Spinal cord (tissue), 10 donors: ENCODE measurements at places on chromosomes 3 and 15. TPM values are rescaled to one million over a fixed set of nuclear protein-coding genes. Genes with fewer than 3 reads are reported as not detected.
A peak's percentile ranks its signal among the peaks of the same experiment; 100 is the strongest.

GRCh38 chr3:65927576-65927975, 111.1 kb downstream of the MAGI1 start:
- H3K4me1 ChIP-seq: no peaks in the 10 kb centered on the region
- DNase-seq: no peak
- no peaks in the 10 kb centered on the region for H3K36me3 ChIP-seq
- H3K4me3 ChIP-seq: no peak overlapping the region
- no peaks in the 10 kb centered on the region for H3K27me3 ChIP-seq
- H3K27ac ChIP-seq: no peak overlapping the region

- no peaks in the 10 kb centered on the region for H3K36me3 ChIP-seq
- DNase-seq: peak; percentile 64
- no peaks in the 10 kb centered on the region for H3K27me3 ChIP-seq
- no peak overlapping the region for H3K4me3 ChIP-seq
- H3K27ac ChIP-seq: no peak overlapping the region
- H3K4me1 ChIP-seq: no peaks in the 10 kb centered on the region
Observed at GRCh38 chr3:144502402-144502801, 530.8 kb downstream of the DIPK2A start.

Gene GOLGA8G
- total RNA-seq: not detected

- peaks cover 4% of the 10 kb centered on the region for H3K4me1 ChIP-seq
- H3K36me3 ChIP-seq: no peaks in the 10 kb centered on the region
- no peak overlapping the region for H3K4me3 ChIP-seq
- H3K27ac ChIP-seq: no peak overlapping the region
Observed at GRCh38 chr3:45064512-45065372, 38.6 kb downstream of the CLEC3B start.

Gene LRRC58
- 29.1 TPM for total RNA-seq

Gene PROS1
- 102 TPM for total RNA-seq

Gene ERICH6
- 0.40 TPM for total RNA-seq

- no peaks in the 10 kb centered on the region for H3K4me1 ChIP-seq
- H3K27me3 ChIP-seq: no peaks in the 10 kb centered on the region
- H3K36me3 ChIP-seq: no peaks in the 10 kb centered on the region
- H3K27ac ChIP-seq: no peak overlapping the region
- H3K4me3 ChIP-seq: no peak overlapping the region
Observed at GRCh38 chr3:191158815-191159214, 40.2 kb upstream of the OSTN start.

- no peak overlapping the region for H3K4me3 ChIP-seq
- H3K27ac ChIP-seq: no peak overlapping the region
- H3K27me3 ChIP-seq: no peaks in the 10 kb centered on the region
- no peaks in the 10 kb centered on the region for H3K4me1 ChIP-seq
- DNase-seq: no peak
Observed at GRCh38 chr3:66144568-66145407, 76.0 kb upstream of the SLC25A26 start.

DNA sequence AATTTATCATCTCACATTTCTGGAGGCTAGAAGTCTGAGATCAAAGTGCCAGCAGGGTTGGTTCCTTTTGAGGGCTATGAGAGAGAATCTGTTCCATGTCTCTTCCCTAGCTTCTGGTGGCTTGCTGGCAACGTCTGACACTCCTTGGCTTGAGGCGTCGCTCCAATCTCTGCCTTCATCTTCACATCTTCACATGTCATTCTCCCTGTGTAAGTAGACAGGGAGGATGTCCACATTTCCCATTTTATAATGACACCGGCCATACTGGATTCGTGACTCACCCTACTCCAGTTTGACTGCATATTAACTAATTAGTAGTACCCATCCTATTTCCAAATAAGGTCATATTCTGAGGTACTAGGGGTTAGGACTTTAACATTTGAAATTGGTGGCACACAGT, 17.5 kb upstream of the ARHGAP31 start:
- DNase-seq: no peak
- H3K27ac ChIP-seq: no peak overlapping the region
- no peaks in the 10 kb centered on the region for H3K27me3 ChIP-seq
- H3K36me3 ChIP-seq: no peaks in the 10 kb centered on the region
- no peak overlapping the region for H3K4me3 ChIP-seq

DNA sequence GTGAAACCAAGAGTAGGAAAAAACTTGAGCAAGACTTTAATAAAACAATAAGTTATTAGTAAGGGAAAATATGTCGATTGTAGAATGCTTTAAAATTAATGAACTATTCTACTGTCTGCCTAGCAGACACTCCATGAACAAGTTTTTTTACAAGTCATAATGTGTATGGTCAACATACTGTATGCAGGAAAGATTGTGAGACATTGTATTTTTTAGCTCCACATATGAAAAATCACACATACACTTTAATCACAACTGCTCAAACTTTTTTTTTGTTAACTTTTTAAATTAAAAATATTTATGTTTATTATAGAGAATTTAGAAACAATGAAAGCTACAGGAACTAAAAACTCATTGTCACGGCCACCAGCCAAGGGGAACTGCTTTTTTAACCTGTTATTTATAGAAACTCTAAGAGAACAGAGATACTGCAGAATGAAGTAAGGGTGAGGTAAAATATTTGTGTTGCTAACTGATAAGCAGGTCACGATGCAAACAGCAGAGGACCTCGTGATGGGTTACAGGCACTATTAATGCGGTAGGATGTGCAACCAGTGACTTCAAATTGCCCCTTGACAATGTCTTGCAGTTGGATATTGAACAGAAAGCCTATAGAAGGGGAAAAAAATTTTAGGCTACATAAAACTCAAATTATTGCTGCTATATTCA, 53.0 kb downstream of the THSD4 start:
- no peak for DNase-seq
- no peak overlapping the region for H3K27ac ChIP-seq
- no peaks in the 10 kb centered on the region for H3K4me1 ChIP-seq
- H3K27me3 ChIP-seq: no peaks in the 10 kb centered on the region
- no peaks in the 10 kb centered on the region for H3K36me3 ChIP-seq

DNA sequence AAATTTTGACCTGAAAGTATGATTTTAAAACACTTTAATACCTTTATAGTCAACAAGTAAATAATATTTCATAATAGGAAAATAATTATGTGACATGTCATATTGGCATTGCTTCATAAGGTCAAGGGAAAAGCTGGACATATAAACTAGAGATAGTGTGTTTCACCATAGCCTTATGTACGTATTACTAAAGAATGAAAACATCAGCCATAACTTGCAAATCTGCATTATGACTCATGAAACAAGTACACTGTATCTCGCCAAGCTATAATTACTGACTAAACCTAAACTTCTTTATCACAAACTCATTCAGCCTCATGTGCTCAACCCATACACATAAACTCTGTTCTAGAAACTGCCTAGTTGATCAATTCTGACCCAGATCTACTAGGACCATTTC, 950.1 kb downstream of the FHIT start:
- H3K27ac ChIP-seq: no peak overlapping the region
- no peaks in the 10 kb centered on the region for H3K27me3 ChIP-seq
- no peaks in the 10 kb centered on the region for H3K36me3 ChIP-seq

GRCh38 chr3:137767538-137768360, 3.6 kb downstream of the SOX14 start:
- H3K27ac ChIP-seq: no peak overlapping the region
- peak; percentile 26 for DNase-seq
- peaks cover 70% of the 10 kb centered on the region for H3K4me1 ChIP-seq
- peak overlapping the region; percentile 22 for H3K4me3 ChIP-seq
- no peaks in the 10 kb centered on the region for H3K36me3 ChIP-seq

DNA sequence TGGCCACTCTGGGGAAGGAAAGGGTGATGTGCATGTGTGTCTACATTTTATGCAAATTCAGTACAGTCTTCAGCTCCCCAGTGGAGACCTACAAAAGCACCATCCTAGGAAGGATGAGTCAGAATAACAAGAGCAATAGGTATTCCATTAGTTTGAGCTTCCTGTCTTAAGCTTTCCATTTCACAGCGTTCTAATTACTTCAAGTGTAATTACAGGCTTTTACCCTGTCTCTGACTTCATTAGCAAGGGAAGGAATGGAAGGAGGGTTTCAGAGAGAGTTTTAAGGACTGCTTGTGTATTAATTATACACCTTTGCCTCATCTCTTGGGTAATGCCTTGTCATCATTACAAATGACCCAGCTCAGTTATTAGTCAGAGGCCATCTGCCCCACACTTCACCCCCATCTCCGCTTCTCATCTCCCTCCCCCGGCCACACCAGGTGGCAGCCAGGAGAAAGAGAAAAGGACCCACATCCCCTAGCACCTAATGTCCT, 202.8 kb upstream of the MRPL3 start:
- no peak overlapping the region for H3K27ac ChIP-seq
- H3K36me3 ChIP-seq: no peaks in the 10 kb centered on the region
- H3K27me3 ChIP-seq: no peaks in the 10 kb centered on the region
- no peaks in the 10 kb centered on the region for H3K4me1 ChIP-seq
- DNase-seq: peak; percentile 67

GRCh38 chr15:31606931-31607497, 280.4 kb downstream of the KLF13 start:
- H3K4me1 ChIP-seq: peaks cover 3% of the 10 kb centered on the region
- H3K4me3 ChIP-seq: no peak overlapping the region
- DNase-seq: peak; percentile 9
- no peaks in the 10 kb centered on the region for H3K27me3 ChIP-seq

DNA sequence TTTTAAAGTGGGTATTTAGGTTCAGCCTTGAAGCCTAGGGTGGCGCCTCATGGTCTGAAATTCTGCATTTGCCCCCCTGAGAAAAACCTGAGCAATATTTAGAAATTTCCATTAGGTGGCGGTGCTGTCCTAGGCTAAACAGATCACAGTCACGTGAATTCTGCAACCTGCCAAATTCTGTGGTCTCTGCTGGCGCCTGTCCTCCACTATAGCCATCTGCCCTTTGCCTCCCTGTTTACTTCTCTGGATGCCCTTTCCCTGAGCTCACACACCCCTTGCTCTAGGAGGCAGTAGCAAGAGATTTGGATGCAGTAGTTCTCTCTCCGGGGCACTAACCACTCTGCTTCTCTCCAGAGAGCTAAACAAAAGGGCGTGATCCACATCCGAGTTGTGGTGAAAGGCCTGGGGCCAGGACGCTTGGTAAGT, 9.1 kb downstream of the MRPS11 start:
- H3K4me3 ChIP-seq: no peak overlapping the region
- H3K27me3 ChIP-seq: no peaks in the 10 kb centered on the region
- H3K4me1 ChIP-seq: peaks cover 4% of the 10 kb centered on the region
- DNase-seq: no peak
- peaks cover 43% of the 10 kb centered on the region for H3K36me3 ChIP-seq

GRCh38 chr3:42497009-42497731, 5.3 kb upstream of the VIPR1 start:
- DNase-seq: no peak
- peaks cover 32% of the 10 kb centered on the region for H3K27me3 ChIP-seq
- peaks cover 15% of the 10 kb centered on the region for H3K4me1 ChIP-seq
- no peak overlapping the region for H3K27ac ChIP-seq

Gene CILP
- total RNA-seq: 0.94 TPM

DNA sequence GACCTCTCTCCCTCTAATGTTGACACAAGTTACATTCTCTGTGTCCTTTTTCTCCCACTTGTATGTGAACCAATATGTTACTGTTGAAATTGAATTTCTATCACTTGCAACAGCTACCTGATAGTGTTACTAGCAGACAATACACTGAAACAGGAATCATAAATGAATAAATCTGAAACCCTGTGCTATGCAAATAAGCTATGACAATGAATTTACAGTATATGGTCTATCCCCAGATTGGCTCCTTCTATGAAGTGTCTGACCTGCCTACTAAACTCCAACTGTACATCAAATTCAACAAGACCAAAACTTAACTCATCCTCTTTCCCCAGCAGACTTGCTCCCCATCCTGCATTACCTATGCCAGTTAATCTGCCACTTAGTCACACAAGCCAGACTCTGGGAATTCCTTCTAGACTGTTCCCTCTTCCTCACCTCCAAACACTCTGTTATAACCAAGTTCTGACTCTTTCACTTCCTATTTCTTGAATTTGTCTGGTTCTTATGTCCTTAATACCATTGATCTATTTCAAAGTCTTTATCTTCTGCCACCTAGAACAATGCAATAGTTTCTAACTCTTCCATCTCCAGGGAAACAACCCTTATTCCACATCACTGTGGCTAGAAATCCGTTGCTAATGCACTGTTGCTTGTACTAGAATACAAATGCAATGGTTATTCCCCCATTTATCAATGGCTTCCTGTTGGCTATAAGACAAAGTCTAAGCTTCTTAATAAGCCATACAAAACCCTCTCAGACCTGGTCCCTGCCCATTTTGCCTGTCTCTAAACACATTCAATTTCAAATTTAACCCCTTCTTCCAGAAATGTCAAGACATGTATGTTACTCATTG, 13.4 kb upstream of the ZNF639 start:
- DNase-seq: no peak
- H3K27ac ChIP-seq: no peak overlapping the region
- no peak overlapping the region for H3K4me3 ChIP-seq

Gene PLA2G4B
- total RNA-seq: 3.3 TPM

- no peaks in the 10 kb centered on the region for H3K27me3 ChIP-seq
- DNase-seq: no peak
- no peak overlapping the region for H3K4me3 ChIP-seq
- no peak overlapping the region for H3K27ac ChIP-seq
- no peaks in the 10 kb centered on the region for H3K4me1 ChIP-seq
Observed at GRCh38 chr3:71486831-71487230, 96.7 kb downstream of the FOXP1 start.

DNA sequence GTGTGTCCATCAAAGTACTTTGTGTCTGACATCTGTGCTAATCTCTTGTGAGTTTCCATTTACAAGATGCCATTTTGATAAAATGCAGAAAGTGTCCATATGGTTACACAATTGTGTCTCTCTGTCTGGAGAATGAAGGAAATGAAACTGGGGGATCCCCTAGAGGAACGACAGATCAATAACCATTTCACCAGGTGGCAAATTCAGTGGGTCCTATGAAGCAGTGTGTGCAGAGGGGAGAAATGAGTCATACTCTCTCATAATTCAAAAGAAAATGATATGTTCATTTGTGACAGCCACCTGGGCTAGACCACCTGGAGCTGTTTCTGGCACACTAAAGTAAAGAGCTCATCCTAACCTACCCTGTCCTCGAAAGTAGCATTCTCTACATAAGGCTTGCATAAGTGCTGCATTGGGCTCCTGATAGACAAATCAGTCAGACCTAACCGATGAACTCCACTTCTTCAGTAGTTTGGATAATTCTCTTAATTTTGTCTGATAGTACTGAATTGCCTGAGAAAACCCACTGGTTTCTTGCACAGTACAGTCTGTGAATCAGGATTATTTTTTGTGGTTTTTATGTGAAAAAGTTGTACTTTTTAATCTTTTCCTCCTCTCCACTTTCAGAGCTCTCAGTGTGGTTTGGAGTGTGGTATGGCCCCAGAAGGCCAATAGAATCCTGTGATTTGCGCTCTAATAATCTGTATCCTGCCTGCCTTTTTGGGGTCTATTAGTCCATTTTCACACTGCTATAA, 10.3 kb upstream of the CD47 start:
- no peaks in the 10 kb centered on the region for H3K27me3 ChIP-seq
- no peak for DNase-seq
- H3K36me3 ChIP-seq: no peaks in the 10 kb centered on the region
- H3K4me1 ChIP-seq: no peaks in the 10 kb centered on the region

Gene SAMD7
- total RNA-seq: not detected

- no peak overlapping the region for H3K4me3 ChIP-seq
- DNase-seq: no peak
- H3K36me3 ChIP-seq: no peaks in the 10 kb centered on the region
- no peaks in the 10 kb centered on the region for H3K4me1 ChIP-seq
- no peak overlapping the region for H3K27ac ChIP-seq
Observed at GRCh38 chr15:65217526-65218482, 6.5 kb upstream of the CILP start.

- H3K27ac ChIP-seq: no peak overlapping the region
- no peaks in the 10 kb centered on the region for H3K4me1 ChIP-seq
- no peak for DNase-seq
- H3K4me3 ChIP-seq: no peak overlapping the region
Observed at GRCh38 chr3:102174832-102175374, 259.9 kb upstream of the ZPLD1 start.
